HFFc6 (cell line): ENCODE measurements at places on chromosomes 2 and 18.
A peak's percentile ranks its signal among the peaks of the same experiment; 100 is the strongest.

DNA sequence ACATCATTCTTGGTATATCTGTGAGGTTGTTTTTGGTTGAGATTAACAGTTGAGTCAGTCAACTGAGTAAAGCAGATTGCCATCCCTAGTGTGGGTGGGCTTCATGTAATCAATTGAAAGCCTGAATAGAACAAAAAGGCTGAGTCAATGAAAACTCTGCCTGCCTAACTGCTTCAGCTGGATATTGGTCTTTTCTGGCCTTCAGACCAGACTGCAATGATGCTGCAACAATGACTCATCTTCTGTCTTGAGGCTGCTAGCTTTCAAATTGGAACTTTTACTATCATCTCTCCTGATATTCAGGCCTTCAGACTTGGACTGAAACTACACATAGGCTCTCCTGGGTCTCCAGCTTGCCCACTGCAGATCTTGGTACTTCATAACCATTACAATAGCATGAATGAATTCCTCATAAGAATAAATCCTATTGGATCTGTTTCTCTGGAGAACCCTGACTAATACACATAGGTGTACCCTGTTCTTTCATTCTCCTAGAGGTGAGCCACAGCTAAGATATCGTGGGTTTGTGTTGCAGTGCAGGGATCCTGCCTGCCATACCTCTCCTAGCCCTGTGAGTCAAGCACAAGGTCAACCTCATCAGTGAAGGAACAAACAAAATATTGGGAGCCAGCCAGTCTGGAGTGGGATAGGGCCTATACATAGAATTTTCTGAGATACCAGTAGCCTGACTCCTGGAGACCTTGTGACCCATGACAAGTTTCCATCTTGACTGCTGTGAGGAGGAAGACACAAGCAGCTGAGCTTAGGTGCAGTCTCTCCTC lies 473.8 kb downstream of the DCC start:
- no peak for DNase-seq

DNA sequence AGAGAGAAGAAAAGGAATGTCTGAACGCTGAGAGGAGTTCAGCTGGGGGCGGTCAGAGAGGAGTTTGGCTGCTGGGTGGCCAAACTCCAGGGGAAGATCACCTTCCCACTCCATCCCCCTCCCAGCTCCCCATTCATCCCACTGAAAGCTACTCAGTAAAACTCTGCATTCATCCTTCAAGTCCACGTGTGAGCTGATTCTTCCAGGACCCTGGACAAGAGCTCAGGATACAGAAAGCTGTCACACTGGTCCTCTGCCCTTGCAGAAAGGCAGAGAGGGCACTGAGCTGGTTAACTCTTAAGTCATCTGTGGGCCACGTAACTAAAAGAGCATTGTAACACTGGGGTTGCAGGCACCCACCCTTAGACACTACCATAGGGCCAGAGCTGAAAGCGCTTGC lies 132.1 kb upstream of the ARL4C start:
- DNase-seq: no peak

DNA sequence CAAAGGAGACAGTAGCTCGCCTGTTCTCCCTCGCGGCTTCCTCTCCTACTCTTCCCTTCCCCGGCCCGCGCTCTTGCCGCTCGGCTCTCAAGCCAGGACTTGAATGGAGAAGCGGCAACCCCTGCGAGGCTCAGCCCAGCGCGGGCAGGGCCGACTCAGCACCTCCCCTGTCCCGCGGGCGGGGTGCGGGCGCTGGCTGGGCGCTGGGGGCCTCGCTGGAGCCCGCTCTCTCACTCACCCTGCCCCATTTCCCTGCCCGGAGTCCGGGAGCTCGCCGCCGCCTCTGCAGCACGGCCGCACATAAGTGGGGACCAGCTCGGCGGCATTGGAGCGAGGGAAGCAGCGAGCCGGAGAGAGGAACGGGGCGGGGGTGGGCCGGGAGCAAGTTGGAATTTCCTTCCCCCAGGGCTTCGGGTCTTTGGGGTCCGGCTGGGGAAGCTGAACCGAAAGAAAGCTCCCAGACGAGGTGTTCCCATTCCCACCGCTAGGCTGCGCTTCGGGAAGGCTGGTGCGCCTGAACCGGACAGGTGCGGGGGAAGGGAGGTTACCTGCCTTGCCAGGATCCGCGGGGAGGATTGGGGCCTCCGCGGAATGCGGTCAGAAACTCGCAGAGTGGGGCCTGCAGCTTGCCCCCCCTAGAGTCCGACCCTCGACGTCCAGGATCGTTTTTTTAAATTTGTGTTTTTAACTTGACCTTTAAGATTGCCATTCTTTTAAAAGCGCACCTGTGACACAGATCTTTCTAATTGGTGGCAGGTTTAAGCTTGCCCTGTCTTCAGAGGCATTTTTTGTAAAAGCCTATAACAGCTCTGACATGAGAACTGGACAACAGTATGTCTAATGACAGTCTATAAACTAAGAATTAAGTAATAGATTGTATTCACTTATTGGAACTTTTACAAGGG lies at the start of gene COBLL1:
COBLL1 (minus strand) TSS at position 105 of the 905 bp plus-strand sequence. CDS start 627 bp downstream, outside the sequence.
- DNase-seq: peak; percentile 47

DNA sequence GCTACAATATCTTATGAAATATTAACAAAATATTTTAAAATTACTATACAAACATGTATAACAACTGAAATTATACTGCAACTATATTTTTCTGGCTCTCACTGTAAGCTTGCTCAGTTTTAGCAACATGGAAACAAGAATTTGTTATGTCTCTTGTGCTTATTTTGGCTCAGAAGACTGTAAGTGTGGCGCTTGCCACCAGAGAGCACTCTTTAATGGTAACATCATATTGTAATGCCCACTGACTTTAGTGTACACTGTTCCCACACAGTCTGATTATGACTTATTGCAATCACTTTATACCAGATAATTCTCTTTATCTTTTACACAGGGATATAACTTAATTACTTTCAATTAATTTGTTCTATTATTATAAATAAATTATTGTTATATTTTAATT lies 1500.6 kb upstream of the TMEFF2 start:
- DNase-seq: no peak

GRCh38 chr2:69017080-69017479 lies 4.1 kb downstream of the ANTXR1 start:
- peak; percentile 25 for DNase-seq

GRCh38 chr2:10891848-10892247 lies 19.9 kb upstream of the KCNF1 start:
- no peak for DNase-seq

- no peak for DNase-seq
Measured at GRCh38 chr2:195622966-195623365, 34.1 kb upstream of the SLC39A10 start.

DNA sequence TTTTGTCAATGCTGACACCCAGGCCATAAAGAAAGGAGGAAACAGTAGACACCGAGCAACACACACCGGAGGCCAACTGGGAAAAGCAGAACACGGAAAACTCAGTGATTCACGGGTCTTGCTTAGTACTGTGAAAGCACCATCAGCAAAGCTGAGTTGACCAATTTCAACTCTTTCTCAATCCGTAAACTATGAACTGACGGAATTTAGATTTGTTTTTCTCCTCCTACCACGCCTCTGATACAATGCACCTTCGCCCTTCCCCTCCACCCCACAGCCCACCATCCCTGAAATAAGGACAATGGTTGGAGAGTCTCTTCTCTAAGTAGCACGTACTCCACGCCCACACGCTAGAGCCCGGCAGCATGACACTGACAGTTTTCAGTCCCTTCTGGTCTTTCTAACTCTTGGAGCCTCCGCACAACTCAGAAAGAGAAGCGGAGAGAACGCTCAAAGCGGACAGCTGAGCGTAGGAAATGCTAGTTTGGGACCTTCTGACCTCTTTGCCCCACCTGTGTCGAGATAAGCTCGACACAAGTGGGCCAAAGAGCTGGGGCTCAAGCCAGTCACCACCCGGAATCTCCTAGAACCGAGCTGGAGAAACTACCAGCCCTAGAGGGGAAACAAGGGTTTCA lies 669 bp downstream of the LNPK start:
- peak; percentile 11 for DNase-seq

DNA sequence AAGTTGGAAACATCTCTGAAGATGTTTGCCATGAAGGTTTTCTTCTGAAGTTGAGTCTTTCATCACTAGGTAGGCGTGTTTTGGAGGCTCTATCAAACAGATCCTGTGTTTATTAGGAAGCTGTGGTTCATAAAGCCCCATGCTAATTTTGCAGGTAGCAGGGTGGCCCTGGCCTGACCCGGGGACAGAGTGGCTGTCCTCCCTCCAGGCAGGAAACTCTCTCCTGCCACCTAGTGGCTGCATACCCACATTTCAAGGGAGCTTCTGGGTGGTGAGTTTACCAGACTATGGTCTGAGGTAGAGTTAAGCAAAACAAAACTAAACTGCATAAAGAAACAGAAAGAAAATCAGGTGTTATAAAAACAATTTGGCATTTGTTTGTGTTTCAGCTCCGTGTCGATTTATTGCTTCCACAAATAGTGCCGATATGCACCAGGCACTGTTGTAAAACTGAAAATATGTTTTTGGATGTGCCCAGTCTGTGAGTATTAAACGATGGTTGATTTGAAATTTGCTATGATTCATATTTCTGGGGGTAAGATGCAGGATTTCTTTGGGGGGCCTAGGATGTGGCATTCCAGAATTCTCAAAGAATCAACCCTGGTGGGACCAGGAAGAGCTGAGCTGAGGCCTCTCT lies 26.0 kb upstream of the IL37 start:
- no peak for DNase-seq

GRCh38 chr2:9099341-9099751 lies 95.9 kb upstream of the MBOAT2 start:
- peak; percentile 37 for DNase-seq

DNA sequence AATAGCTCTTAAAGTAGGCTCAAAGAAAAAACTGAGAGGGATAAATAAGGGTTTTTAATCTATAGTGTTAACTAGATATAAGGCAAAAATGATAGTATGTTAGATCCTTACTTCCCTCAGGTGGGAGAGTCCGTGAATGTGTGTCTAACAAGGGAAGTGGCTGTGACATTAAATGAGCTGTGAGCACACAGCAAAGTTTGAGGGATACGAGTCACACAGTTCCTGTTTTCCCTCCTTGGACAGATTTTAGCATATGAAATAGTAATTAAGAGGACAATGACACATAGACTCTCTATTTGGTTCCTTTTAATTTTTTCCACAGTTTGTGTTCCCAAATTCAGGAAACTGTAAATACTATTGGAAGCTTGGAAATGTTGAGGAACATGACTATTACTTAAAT lies 148.4 kb upstream of the CAVIN2 start:
- DNase-seq: no peak

GRCh38 chr2:142918624-142919023 lies 41.2 kb downstream of the KYNU start:
- DNase-seq: no peak

- DNase-seq: no peak
Measured at GRCh38 chr18:78640246-78640995, 339.2 kb upstream of the SALL3 start.

GRCh38 chr2:100071335-100072043 lies 70.9 kb downstream of the AFF3 start:
- no peak for DNase-seq

GRCh38 chr2:550860-551567 lies 126.2 kb downstream of the TMEM18 start:
- no peak for DNase-seq

- DNase-seq: no peak
Measured at GRCh38 chr18:22423878-22424564, 6.3 kb upstream of the CTAGE1 start.

DNA sequence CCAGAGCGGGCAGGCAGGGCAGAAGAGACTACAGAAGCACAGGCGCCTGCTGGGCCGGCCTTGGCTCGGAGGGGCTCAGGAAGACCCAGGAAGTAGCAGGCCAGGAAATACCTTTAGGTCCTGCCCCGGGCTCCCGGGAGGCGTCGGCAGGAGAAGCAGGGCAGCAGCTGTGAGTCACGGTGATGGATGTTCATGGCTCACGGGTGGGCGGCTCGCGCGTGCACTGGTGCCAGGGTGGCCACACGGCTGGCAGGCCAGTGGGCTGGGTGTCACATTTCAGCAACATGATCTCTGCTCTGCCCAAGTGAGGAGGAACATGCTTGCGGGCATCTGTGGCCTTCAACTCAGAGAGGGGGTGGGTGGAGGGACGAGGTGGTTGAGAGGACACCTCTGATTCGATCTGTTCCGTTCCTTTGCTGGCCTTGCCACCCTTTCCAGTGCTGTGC lies 139.3 kb downstream of the KLHL29 start:
- DNase-seq: peak; percentile 39

DNA sequence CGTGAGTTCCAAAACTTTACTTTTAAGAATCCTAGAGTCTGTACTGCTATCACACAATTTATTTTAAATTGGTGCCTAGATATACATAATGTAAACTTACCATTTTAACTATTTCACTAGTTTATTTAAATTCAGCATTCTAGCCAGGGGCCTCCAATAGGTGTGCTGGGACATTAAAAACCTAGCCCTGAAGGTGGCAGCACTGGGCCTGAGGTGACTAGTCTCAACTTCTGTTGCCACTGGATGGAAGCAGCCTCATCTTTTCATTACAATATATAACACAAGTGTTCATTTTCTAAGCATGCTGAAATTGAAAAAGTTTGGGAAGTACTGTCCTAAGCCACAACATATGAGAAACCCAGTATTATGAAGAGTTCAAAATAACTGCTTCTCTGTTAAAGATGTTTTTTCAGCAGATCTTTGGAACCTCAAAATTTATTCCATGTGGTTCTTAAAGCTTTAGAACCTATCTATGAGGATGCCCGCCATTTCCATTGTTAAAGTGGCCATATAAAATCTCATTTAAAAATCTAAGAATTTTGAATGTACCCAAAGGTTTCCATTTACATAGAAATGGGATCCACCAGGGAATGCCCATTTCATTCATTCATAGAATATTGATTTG lies 2.9 kb upstream of the RBBP8 start:
- peak; percentile 66 for DNase-seq

- no peak for DNase-seq
Measured at GRCh38 chr2:60602388-60602787, 48.9 kb upstream of the BCL11A start.

GRCh38 chr18:12321333-12321732 lies 13.3 kb downstream of the TUBB6 start:
- DNase-seq: no peak

GRCh38 chr18:42915299-42915698 lies 200.2 kb downstream of the RIT2 start:
- DNase-seq: no peak

DNA sequence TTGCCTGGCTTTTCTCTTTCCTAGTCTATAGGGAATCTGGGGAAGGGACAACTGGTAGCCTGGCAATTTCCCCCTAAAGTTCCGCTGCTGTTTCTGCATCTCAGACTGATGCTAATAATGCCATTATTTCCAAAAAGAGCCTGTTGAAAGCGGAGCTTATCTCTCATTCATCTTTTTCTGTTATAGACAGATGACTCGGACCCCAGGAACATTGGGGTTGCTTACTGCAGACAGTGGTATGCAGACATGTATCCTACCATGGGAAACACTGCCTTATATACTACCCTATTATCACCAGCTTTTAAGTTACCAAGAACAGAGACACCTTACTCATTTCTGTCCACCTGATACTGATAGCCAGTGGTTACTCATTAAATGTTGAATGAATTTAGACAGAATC lies 15.3 kb downstream of the ETAA1 start:
- DNase-seq: no peak
